ENCODE measurements at places on chromosomes 2 and 18.
A peak's percentile ranks its signal among the peaks of the same experiment; 100 is the strongest.

GRCh38 chr18:35337286-35337685 lies 6.9 kb downstream of the ZNF24 start:
- DNase-seq: no peak

DNA sequence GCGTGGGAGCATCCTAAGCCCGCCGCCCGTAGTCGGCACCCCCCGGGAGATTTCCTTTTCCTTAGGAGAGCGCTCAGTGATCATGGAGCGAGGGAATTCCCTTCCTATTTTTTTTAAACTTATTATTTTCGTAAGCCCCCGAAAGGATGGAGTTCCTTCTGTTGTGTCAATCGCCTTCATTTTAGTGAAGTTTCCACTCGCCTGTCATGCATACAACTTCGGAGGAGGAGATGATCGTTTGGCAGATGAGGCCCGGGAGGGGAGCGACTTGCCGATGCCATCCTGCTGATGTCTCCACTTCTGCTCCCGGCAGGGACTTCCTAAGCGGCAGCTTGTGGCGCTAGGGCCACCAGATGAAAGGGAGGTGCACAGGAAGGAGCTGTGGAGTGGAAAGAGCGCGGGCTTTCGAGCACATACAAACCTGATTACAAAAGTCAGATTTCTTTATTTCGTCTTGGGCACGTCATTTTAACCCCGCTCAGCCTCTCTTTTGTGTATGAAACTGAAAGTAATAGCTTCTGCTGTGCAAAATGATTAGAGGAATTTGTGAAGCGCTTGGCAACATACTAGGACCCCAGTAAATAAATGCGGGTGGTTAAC lies at the start of gene ADGRF3:
Gene ADGRF3 (minus strand): TSS at position 336 of the 600 bp plus-strand sequence. CDS start 555 bp downstream, outside the sequence.
- DNase-seq: peak; percentile 59

- no peak for DNase-seq
Observed at GRCh38 chr2:236947896-236948295, 137.8 kb upstream of the COPS8 start.

DNA sequence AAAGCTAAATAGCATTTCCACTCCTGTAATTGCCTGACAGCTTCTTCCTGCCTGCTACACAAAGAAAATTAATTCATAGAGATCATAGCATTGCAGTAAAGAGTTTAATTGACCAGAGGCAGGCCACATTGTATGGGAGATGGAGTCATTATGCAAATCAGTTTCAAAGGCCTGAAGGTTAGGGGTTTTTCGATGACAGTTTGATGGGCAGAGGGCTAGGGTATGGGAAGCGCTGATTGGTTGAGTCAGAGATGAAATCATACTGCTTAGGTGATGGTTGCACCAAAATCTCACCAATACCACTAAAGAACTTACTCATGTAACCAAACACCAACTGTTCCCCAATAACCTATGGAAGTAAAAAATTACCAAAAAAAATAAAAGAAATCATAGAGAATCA lies 599.0 kb downstream of the NUP35 start:
- DNase-seq: no peak

- no peak for DNase-seq
Observed at GRCh38 chr2:108228006-108228405, 11.8 kb upstream of the SULT1C3 start.

GRCh38 chr2:180367815-180368214 lies 360.7 kb upstream of the CWC22 start:
- DNase-seq: no peak

All from liver (tissue), 10 donors.